ENCODE measurements at places on chromosomes 2 and 18. TPM values are rescaled to one million over a fixed set of nuclear protein-coding genes. Genes with fewer than 3 reads are reported as not detected.

DNA sequence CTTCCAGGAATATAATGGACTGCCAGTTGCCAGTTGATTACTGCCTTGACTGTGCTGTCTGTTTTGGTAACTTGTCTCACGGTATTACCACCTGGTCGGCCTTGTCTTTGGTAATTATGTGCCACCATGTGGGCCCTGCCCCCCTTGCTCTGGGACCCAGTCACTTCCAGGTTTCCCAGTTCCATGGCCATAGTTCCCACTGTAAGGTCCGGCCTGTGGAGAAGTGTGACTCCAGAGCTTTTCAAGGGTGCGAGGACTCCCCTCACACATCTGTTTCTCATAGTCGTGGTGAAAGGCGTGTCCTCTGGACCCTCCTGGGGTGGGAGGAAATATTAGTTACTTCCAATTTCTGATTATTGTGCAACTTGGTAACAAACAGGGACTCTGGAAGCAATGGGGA lies 150.5 kb downstream of the SEPTIN10 start:
- no peak overlapping the region for H3K4me3 ChIP-seq
- H3K27me3 ChIP-seq = no peaks in the 10 kb centered on the region
- H3K36me3 ChIP-seq = no peaks in the 10 kb centered on the region
- H3K4me1 ChIP-seq = peaks cover 26% of the 10 kb centered on the region

Gene ELOA2
- total RNA-seq = not detected

DNA sequence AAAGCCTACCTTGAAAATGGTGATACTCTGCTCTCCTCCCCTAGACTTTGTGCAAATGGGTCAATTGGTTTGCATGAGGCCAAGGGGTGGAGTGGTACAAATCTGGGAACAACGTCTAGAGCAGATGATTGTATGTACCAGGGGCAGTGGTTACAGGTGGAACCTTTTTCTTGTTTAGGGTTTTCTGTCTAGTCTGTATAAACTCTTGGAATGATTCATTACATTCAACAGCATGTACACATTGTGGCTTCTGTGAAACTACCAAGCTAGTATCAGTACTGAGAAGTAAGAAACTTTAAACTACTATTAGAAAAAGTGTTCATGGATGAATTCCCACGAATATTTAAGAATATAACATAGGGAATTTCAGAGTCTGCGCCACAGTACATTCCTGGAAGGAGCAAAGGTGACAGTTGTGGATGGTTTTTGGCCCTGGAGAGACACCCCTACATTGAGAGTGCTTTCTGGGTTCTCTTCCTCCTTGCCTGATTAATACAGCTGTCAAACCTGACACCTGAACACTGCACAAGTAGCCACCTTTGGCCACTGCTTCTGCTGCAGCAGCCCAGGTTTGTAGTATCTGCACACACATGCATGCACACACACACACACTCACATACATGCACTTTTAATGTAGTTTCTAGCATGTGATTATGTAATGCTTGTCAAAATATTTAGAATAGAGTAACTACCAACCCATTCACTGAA lies 30.0 kb downstream of the CFAP221 start:
- H3K36me3 ChIP-seq = no peaks in the 10 kb centered on the region
- no peak overlapping the region for H3K27ac ChIP-seq
- H3K27me3 ChIP-seq = no peaks in the 10 kb centered on the region
- no peaks in the 10 kb centered on the region for H3K4me1 ChIP-seq

Gene GALNT14
- not detected for total RNA-seq

DNA sequence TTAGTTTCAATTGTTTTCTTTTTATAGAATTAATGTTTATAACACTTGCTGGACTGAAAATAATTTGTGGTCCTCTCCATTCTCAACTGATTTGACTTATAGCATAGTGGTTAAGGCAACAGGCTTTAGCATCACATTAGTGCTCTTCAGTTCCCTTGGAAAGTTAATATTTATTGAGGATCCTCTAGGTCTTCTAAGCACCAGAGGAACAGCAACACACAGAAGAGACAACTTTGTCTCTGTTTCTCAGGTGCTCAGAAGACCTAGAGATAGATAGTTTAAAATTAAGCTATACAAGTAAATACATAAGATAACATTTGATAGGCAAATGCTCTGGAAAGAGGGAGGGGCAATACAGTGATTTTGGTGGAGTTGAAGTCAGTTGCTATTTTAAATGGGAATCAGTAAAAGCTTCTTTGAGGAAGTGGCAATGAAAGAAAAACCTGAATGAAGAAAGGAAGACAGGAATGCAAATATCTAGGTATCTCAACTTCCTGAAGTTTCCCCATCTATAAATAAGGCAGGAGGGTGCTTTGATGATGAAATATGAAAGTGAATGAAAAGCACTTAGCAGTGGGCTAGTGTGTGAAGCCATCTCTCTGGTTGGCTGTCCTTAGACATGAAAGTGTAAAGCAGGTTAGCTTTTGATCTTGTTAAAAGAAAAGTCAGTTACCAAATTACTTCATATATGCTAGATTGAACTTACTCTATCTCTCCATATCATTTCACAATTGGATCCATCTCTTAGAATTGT lies 7.9 kb downstream of the NEUROD1 start:
- peaks cover 2% of the 10 kb centered on the region for H3K27me3 ChIP-seq
- H3K27ac ChIP-seq = no peak overlapping the region
- H3K4me3 ChIP-seq = no peak overlapping the region

- H3K27me3 ChIP-seq = no peaks in the 10 kb centered on the region
- peak overlapping the region; percentile 100 for H3K27ac ChIP-seq
- H3K36me3 ChIP-seq = no peaks in the 10 kb centered on the region
- H3K4me1 ChIP-seq = peaks cover 44% of the 10 kb centered on the region
- DNase-seq = peak; percentile 49
- H3K4me3 ChIP-seq = peak overlapping the region; percentile 98
These were observed 1.9 kb downstream of the CLK1 start for GRCh38 chr2:200862532-200863000.

GRCh38 chr2:156385242-156385641 lies 50.9 kb upstream of the GPD2 start:
- no peaks in the 10 kb centered on the region for H3K4me1 ChIP-seq
- no peaks in the 10 kb centered on the region for H3K27me3 ChIP-seq
- DNase-seq = no peak
- no peaks in the 10 kb centered on the region for H3K36me3 ChIP-seq
- no peak overlapping the region for H3K4me3 ChIP-seq

Gene LBX2
- total RNA-seq = not detected

DNA sequence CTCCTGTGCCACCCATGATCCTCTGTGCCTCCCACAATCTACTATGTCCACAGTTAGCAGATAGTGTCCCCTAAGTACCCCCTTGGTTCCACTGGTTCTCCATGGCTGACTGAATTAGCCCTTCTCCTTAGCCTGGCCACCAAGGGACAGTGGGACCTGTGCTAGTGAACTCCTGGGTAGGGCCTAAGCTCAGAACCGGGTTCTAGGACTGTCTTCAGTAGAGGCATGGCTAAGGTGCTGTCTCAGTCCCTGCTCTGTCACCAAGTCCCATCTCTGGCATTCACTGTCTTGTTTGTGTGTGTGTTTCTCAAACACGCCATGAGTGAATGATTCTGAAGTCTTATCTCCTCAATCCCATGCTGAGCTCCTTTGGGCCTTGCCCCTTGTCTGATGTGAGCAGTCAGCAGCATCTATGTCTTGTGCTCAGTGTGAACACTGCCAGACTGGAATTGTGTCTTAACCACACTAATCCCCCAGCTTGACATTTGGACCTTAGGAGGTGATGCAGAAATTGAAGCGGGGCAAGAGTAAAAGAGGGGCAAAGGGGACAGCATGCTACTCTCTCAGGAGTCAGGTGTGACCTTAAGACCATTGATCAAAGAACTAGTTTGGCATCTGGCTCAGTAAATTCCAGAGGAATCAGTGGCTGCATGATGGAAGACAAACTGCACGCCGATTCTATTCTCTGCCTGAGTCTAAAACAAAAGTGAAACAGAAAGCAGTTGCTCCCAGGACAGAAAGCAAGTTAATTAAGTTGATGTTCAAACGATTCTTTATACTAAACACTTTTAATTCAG lies 190.5 kb downstream of the ALPK2 start:
- DNase-seq = no peak
- H3K4me1 ChIP-seq = peaks cover 6% of the 10 kb centered on the region
- no peaks in the 10 kb centered on the region for H3K36me3 ChIP-seq
- no peaks in the 10 kb centered on the region for H3K27me3 ChIP-seq

DNA sequence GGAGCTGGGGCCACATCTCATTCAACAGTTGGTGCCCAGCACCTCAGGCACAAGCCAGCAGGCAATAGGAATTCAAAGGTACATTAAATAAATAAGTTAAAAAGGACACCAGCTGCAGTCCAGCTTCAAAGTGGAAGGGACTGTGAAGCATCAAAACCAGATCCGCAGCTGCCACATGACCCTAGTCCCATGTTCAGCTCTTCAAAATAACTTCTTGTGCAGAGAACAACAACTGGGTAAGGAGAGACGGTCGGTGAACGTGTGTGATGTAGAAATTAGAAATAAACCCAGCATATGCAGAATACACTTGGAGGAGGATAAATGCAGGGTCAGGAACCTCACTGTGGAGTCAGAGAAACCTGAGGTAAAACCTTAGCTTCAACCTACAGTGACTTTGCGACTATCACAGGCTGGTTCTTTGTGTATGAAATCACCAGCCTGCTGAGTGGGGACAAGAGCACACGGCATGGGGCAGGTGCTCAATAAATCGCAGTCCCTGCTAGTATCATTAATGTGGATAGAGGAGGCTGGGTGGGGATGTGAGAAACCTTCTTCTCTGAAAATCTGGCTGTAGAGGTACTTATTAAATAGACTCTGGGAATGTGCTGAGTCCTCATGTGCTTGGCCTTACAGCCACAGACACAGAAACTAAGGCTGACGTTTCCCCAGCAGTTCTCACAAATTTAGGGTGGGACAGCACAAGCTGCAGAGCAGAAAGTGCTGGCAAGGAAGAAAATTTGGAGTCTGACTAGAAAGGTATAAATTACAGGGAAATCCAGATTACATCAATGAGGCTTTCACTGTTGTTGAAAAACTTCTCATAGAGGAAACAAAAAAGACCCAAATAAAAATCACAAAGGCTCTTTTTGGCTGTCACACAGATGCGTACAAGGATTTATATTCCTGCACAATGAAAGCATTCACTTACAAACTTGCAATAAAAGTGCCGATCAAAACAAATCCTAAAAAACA lies 20.7 kb downstream of the FBXO15 start:
- no peaks in the 10 kb centered on the region for H3K36me3 ChIP-seq
- no peaks in the 10 kb centered on the region for H3K4me1 ChIP-seq
- DNase-seq = no peak

GRCh38 chr2:233838251-233838650 lies 16.1 kb downstream of the HJURP start:
- H3K27ac ChIP-seq = no peak overlapping the region
- H3K27me3 ChIP-seq = no peaks in the 10 kb centered on the region
- H3K36me3 ChIP-seq = no peaks in the 10 kb centered on the region

DNA sequence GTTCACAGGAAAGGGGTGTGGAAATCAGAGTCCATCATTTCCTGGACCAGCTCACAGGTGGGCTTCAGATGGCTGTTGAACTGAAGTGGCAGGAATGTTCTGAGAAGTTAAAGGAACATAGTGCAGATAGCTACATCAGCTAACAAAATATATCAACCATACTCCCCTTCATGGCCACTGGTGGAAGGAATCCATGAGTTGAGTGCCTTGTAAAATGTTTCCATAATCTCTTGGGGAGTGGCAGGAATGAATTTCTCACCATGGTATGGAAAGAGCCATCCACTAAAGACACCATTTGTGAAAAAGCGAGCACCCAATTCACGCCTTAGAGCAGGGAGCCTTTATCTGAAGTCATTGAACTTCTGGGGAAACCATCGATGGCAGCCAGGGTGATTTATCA lies at the start of gene LINC00305:
Gene LINC00305, minus strand, starts transcription at position 101 of the 400 bp plus-strand sequence.
- no peaks in the 10 kb centered on the region for H3K36me3 ChIP-seq
- no peaks in the 10 kb centered on the region for H3K4me1 ChIP-seq
- no peaks in the 10 kb centered on the region for H3K27me3 ChIP-seq
- H3K27ac ChIP-seq = no peak within 1 kb of the TSS
- H3K4me3 ChIP-seq = no peak within 1 kb of the TSS

- H3K27me3 ChIP-seq = no peaks in the 10 kb centered on the region
- H3K27ac ChIP-seq = no peak overlapping the region
- H3K4me1 ChIP-seq = peaks cover 29% of the 10 kb centered on the region
- no peak for DNase-seq
- H3K4me3 ChIP-seq = no peak overlapping the region
These were observed 35.3 kb downstream of the TCF4 start for GRCh38 chr18:55552526-55553189.

Gene DNER
- total RNA-seq = 0.41 TPM

DNA sequence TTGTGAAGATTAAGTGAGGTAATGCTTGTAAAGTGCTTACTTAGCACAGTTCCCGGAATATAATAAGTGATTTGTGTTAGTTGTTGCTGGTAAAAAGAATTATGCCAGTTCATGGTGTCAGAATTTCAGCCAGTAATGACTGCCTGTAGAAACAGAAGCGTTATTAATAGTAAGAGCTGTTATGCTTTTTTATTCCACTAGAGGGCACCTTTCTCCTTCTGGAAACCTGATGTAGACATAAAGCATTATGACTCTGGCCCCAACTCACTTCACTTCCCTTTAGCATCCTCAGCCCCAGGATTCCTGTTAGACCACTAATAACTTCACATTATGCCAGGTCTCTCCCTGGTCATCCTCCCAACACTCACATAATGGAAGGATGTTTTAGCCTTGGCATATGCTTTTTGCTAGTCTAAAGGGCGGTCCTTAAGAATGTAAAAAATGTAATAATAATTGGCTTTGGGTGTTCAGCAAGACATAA lies 34.9 kb downstream of the C18orf54 start:
- H3K27ac ChIP-seq = no peak overlapping the region
- H3K4me3 ChIP-seq = no peak overlapping the region
- no peaks in the 10 kb centered on the region for H3K36me3 ChIP-seq
- no peaks in the 10 kb centered on the region for H3K4me1 ChIP-seq
- H3K27me3 ChIP-seq = no peaks in the 10 kb centered on the region

DNA sequence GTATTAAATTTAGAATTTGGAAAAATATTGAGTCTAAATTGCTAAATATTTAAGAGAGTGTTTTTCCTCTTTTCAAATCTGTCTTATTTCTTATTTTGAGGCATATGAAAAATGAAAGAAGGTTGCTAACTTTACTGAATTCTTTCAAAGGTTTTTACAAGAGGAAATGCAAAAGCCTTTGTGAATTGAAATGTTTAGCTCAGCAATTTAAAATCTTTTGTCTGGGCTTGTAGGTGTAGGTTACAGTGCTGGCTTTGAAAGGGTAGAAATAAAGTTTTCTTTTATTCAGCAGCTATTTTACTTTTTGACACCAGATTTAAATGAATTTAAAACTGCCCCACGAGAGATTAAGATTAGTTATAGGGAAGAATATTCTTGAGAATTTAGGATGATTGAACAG lies 192.0 kb downstream of the CDH7 start:
- no peaks in the 10 kb centered on the region for H3K4me1 ChIP-seq
- H3K4me3 ChIP-seq = no peak overlapping the region
- H3K36me3 ChIP-seq = no peaks in the 10 kb centered on the region
- H3K27ac ChIP-seq = no peak overlapping the region
- no peak for DNase-seq

Gene DNAJC5G
- total RNA-seq = not detected
